Cortex of kidney (tissue), 1 donor: ENCODE measurements at places on chromosomes 16 and 17.

GRCh38 chr16:30747331-30747730 is 894 bp upstream of the PHKG2 start:
- no peak for DNase-seq

- no peak for DNase-seq
These were observed 3.4 kb upstream of the ZNF385C start for GRCh38 chr17:42101513-42102292.

- DNase-seq: no peak
These were observed 3.6 kb upstream of the POLG2 start for GRCh38 chr17:64500487-64500859.

DNA sequence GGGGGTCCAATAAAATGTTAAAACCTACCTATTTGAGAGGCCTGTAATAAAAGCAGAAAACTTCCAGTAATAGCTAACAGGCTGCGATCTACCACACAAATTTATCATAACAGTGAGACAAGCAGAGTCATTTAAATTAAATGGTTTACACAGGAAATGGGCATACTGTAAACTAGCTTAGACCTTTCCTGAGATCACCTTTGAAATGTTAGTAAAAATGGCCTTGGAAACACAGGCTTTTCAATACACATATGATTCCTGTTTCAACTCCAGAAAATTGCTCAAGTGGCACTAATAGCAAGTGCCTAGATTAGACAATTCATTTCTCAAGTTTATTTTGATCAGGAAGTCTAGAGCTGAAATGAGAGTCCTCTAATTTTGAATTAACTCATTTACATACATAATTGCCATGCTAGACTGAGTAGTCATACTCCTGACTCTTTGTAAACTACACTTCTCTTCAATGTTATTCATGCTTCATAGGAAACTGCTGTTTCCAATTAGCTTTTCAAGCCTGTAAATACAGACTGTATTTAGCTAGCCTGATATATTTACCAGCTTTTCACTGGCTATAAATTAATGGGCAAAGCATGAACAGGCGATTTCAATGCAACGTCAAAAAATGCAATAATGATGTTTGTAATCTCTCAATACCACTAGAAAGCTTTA is 43.3 kb downstream of the PARN start:
- no peak for DNase-seq

DNA sequence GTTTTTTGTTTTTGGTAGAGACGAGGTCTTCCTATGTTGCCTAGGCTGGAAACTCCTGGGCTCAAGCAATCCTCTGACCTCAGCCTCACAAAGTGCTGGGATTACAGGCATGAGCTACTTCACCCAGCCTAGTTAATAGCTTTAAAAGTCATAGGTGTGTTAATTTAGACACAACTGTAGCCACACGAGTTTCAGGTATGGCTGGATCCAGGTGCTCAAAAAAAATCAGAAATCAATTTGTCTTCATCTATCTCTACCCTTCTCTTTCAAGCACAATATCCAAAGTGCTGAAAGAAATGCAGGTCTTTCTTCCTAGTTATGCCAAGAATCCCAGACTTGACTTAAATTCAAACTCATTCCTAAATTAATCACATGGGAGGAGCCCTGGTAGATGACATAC is 23.9 kb upstream of the C16orf87 start:
- DNase-seq: no peak
